ENCODE measurements at places on chromosomes 13 and 19.
A peak's percentile ranks its signal among the peaks of the same experiment; 100 is the strongest.

DNA sequence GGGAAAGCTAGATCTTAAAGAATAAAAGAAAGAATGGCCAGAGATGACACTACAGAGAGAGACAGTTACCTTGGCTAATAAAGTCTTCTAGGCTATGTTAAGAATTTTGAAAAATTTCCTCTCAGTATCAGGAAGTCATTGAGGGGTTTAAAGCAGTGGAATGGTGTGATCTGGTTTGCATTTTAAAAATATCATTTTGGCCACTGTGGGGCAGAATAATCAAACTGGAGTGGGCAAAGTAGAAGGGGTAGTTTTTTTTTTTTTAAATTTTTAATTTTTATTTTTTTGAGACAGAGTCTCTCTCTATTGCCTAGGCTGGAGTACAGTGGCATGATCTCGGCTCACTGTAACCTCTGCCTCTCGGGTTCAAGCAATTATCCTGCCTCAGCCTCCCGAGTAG, 4.4 kb upstream of the CNMD start:
- no peak for DNase-seq

GRCh38 chr13:59837101-59837500, 326.6 kb downstream of the DIAPH3 start:
- DNase-seq: no peak

- no peak for DNase-seq
These were observed 3.9 kb downstream of the SIAH3 start for GRCh38 chr13:45847554-45848224.

DNA sequence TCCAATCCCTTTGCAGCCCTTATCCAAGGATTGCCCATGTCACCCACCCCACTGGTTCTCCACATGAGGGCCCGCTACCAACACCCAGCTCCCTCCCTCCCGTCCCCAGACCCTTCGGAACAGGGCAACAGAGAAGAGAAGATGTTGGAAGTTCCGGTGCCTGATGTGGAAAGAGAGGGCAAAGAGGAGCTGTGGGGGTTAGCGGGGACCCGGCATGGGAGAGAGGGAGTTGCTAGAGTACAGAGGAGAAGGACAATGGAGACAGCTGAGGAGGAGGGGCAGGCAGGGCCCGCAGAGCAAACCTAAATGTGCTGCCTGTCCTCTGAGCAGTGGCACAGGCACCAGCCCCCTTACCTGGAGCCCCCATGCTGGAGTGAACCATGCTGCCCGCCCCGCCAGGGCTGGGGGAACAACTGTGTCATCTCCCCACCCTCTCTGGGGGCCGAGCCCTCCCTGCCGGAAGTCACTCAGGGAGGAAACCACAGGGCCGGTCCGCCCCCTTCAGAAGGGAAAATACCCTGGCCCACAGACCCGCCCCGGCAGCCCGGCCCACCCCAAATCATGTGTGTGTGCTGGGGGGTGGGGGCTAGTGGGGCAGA, at the start of gene POU2F2:
POU2F2 (minus strand) TSS at position 417 of the 599 bp plus-strand sequence; CDS start at position 382, 35 bp downstream.
- peak; percentile 85 for DNase-seq

DNA sequence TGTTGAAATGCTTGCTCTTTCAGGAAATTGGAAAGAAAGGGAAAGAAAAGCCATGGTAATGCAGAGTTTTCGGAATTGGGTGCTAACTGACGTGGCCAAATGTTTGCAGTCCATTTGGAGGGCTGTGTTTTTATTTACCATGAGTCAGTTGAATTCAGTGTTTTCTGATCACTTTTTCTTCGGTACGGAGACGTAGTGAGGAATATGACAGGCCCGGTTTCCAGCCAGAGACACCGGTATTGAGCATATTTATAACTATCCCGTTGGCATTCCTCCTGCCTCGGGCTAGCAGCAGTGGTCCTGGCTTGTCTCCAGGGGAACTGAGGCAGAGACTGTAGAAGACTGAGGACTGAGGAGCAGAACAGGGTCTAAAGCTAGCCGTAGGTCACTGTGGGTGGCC, 1.0 kb downstream of the CDC16 start:
- no peak for DNase-seq

DNA sequence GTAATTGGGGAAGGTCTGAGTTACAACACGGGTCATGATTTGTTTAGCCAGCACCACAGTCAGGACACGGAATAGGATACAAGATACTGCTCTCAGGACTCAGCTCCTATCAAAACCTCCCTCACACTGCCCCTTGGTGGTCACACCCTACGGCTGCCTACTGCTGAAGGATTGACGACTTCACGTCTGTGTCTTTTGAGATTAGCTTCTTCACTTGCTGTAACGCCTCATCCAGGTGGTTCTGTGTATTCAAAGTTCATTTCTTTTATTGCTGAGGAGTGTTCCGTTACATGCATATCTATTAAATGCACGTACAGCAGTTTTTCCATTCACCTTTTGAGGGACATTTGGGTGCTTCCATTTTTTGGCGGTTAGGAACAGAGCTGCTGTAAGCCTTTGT, 46.3 kb downstream of the URI1 start:
- DNase-seq: no peak

- DNase-seq: no peak
These were observed 20.7 kb downstream of the CLDN10 start for GRCh38 chr13:95573221-95573620.

DNA sequence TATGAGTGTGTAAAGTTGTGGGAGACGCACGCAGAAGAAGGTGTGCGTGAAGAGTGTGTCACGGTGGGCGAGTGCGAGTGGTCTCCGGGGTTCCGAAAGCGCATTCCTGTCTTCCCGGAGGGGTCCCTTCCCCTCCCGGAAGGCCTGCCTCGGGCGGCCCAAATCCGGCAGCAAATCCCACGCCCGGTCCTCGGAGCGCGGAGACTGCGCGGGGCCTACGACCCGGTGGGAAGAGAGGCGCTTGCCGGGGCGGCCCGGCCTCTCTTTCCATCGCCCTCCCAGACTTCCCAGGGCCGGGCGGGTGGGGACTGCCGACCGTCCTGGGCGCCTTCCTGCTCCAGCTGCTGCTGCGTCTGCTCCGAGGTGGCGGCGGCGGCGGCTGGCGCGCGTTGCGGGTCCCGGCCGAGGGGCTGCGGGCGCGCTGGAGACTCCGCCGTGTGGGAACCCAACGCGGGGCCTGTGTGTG, 2.1 kb downstream of the ZIC5 start:
- no peak for DNase-seq

DNA sequence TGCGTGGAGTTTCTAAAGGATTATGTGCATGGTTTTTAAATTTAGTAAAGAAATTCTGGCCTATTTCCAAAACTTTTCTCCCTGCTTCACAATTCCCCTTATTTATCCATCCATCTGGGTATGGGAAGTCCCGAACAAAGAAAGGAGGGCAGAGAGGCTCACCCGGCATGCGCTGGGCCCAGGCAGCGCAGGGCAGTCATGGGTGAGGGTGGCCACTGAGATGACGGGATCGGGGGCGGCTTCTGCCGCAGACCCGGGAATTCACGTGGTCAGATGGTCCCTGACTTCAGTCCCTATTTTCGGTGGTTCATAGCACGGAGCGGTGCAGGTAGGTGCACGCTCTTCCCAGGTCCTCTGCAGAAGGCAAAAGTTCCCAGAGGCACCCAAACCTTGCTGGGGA, 14.5 kb downstream of the IRS2 start:
- DNase-seq: no peak

DNA sequence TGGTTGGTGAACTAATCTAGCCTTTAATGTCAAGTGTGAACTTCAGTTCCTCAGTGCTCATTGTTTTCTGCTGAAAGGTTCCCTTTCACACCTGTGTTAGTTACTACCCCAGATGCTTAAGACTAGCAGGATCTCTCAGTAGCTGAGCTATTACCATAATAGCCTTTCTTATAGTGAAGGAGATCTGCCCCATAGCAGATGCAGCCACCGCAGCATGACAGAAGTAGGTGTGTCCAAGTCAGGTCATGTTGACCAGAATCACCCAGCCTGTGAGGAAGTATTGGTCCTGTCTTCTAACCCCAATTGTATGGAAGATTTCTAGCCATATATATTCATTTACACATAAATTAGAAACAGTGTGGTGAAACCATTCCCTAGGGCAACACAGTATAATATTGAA, 37.3 kb downstream of the ZAR1L start:
- no peak for DNase-seq

DNA sequence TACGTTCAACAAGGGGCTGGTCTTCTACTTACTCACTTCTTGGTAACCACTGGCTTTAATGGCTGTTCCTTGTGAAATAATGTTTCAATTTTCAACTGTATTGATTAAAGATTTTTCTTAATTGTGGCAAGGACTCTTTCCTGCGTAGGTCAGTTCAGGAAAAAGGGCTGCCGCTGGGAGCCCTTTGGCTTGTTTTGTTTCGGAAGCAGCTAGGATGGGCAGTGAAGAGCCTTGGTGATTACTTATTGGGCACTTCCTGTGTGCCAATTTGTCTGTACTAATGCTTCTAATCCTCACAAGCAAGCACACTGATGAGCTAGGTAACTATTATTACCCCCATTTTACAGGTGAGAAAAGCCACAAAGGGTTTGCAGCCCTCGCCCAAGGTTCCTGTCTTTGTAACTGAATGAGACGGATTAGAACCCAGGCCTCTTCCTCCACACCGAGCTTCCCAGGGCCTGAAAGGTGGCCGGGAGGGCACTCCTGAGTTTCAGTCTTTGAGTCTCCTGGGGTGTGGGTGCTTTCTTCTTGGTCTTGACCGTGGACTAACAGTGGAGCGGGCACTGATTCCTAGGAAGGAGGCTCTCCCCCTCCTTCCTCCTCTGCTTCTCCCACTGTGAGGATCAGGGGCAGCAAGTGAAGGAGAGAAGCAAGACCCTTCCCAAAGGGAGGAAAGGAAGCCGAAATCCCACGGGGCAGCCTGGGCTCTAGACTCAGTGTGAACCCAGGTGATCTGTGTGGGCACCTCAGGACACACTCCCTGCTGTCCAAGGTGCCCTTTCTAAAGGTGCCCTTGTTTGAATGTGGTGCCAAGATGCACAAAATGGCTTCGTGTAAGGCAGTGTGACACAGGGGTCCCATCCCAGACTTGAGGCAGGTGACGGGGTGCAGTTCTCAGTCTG, 3.7 kb downstream of the COL4A2 start:
- DNase-seq: no peak

DNA sequence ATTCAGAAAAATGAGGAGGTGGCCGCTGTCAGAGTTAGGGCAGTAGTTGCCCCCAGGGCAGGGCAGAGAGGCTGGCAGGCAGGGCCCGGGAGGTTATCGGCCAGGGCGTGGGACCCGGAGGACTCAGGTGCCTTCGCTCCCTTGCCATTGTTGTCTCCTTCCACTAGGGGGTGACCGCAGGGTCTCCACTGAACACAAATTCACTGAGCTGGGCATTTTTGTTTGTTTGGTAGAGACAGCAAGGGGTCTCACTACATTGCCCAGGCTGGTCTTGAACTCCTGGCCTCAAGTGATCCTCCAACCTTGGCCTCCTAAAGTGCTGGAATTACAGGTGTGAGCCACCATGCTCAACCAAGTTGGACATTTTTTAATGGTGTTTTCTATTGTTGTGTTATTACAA, 25.1 kb downstream of the CARS2 start:
- no peak for DNase-seq

DNA sequence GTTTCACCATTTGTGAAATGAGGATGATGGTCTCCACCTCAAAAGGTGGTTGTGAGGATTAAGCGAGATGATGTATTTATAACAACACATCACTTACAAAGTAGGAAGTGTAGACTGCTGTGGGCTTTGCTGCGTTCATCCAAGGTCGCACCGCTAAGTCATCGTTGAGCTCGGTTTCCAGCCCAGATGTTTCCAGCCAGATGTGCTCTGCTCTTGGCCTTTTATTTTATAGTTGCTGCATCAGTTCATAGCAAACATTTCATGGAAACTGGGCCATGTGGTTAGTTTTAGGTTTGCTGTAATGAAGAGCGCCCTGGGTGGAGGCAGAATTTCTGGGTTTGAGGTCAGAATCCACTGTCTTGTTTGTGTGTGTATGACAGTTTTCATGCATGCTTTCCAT, 76.5 kb upstream of the RNF113B start:
- DNase-seq: no peak

DNA sequence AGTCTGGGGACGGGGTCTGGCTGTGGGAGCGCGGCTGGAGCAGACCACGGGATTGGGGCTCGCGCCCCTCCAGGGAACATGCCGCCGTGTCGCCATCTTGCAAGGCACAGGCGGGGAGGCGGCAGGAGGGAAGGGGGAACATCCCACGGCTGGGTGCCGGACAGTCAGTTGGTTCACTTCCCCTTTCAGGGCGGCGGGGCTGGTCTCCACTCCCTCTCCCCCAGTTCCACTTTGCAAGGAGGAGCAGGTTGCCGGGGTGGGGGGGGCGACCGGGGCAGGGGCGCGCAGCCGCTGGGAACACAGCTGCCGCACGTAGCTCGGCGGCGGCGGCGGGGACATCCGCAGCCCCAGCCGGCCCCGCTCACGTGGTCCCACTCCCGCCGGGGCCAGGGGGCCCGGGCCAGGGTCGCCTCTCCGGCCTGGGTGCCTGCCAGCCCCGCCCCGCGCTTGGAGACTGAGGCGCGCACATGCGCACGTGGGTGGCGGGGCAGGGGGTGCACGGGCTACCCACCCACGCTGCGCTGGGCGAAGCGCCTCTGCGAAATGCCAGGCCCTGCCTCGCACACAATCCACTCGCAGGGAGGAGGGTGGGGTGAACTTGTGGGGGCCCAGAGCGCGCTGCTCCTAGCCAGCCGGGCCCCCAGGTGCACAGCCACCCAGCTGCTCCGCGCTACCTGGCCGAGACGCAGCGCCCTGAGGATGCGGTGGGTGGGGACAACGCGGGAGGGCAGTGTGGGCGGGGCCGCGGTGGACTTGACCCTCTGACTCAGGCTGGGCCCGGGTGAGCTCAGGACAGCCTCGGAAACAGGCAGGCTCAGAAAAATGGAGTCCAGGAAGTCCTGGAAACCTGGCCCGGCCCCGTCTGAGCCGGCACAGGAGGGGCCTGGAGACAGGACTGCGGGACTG, 6.4 kb downstream of the KLF16 start:
- no peak for DNase-seq

GRCh38 chr13:26977541-26977940, 194.1 kb downstream of the USP12 start:
- no peak for DNase-seq

DNA sequence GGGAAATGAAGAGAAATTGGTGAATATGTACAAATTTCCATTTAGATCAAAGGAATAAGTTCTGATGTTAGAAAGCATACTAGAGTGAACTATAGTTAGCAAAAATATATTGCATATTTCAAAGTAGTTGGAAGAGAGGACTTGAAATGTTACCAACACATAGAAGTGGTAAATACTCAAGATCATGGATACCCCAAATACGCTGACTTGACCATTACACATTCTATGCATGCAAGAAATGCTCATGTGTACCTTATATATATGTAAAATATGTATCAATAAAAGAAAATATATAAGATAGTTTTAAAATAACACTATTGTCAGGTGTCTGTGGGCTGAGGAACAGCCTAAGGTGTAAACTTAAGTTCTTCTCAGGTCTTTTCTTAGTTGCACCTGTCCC, 14.6 kb upstream of the ZNF491 start:
- no peak for DNase-seq

- DNase-seq: no peak
These were observed 436.8 kb downstream of the FGF14 start for GRCh38 chr13:101965096-101965495.

- no peak for DNase-seq
These were observed 123.4 kb upstream of the ARGLU1 start for GRCh38 chr13:106691341-106691740.

- DNase-seq: no peak
These were observed 244.4 kb downstream of the DLEU7 start for GRCh38 chr13:50599046-50599445.

Data from effector CD4-positive, alpha-beta T cell (primary cell).